ENCODE measurements at places on chromosomes 2 and 18.

- DNase-seq = no peak
These were observed 14.7 kb downstream of the NIFK start for GRCh38 chr2:121721926-121722325.

DNA sequence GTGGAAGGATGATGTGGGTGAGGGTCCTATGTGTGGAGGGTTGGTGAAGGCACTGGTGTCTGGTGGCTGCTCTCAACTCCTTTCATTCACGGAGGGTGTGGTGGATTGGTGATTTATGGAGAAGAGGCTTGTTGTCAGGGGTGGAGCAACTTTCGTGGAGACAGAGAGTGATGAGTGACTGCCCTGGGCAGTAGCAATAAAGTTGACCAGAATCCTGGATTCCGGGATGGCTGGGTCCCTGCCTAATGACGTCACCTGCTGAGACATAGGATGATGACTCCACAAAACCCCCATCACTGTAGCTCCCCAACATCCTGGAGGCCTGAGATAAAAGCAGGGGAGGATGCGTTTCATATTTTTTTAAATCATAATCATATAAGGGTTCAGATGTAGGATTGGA, 193.0 kb downstream of the ACKR3 start:
- DNase-seq = no peak

GRCh38 chr2:19207452-19207851, 151.0 kb downstream of the OSR1 start:
- DNase-seq = no peak

- DNase-seq = no peak
These were observed 36.5 kb downstream of the BCL2L11 start for GRCh38 chr2:111157071-111157661.

All from NK-92 treated with Interleukin-12 subunit alpha and Interleukin-12 subunit beta, amount 100 ng/mL, for 24 hours (cell line).